ENCODE measurements at places on chromosomes 13 and 19. TPM values are rescaled to one million over a fixed set of nuclear protein-coding genes. Genes with fewer than 3 reads are reported as not detected.

The TJP3 gene
- not detected for total RNA-seq

The TICAM1 gene
- 2.8 TPM for total RNA-seq

The OLFM2 gene
- 0.19 TPM for total RNA-seq

The CRX gene
- total RNA-seq, result not detected

The PLIN4 gene
- 0.06 TPM for total RNA-seq

The TINCR gene
- 0.12 TPM for total RNA-seq

The ACP4 gene
- total RNA-seq, result not detected

The ADM5 gene
- 0.40 TPM for total RNA-seq

The MRI1 gene
- total RNA-seq, result 28.4 TPM

The GAS6 gene
- 10.8 TPM for total RNA-seq

The LRRC25 gene
- total RNA-seq, result not detected

The LGALS4 gene
- total RNA-seq, result not detected

The ZNF729 gene
- total RNA-seq, result not detected

The MTUS2 gene
- 0.25 TPM for total RNA-seq

The CYP2A7 gene
- total RNA-seq, result not detected

The GRIN2D gene
- total RNA-seq, result 0.12 TPM

The IRF3 gene
- 65.4 TPM for total RNA-seq

Data from aortic smooth muscle cell (primary cell).